D721Med (cell line): ENCODE measurements at places on chromosomes 7 and 10.

- no peak for DNase-seq
Observed at GRCh38 chr10:11520892-11521291, 90.6 kb downstream of the USP6NL start.

DNA sequence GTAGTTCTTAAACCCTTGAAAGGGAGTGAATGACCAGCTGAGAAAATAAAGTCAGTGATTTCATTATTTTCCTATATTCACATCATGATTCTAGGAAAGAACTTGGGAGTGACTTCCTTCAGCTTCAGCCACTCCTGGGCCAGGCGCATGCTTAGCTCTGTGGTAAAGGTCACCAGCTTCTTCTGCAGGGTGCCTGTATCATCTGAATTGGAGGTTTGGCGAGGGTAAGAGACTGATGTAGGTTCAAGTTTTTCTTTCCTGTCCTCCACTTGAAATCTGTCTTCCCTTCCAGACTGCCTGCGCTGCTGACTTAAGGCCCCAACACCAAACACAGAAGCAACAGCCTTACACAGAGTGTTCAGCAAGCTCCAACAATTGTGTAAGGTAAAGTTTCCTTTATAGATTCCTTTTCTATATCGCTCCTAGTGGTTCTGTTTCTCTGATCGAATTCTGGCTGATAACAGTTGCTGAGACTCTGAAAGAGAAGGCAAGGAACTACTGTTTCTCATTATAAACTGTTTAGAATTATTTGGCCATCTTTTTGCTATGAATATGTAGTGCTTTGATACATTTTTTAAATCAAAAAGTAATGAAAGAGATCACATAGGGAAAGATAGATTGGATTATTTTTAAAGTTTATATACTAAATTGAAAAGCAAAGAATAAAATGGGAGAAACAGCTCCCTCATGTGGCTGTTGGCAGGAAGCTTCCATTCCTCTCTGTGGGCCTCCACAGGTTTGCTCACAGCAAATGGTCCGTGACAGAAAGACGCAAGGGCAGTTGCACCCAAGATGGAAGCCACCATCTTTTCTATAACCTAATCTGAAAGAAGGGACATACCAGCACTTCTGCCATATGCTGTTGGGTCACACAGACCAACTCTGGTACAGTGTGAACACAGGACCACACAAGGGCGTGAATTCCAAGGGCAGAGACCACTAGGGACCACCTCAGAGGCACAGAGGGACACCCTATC, 14.0 kb downstream of the GATAD1 start:
- DNase-seq = peak; percentile 45

- DNase-seq = no peak
Observed at GRCh38 chr10:52128056-52128683, 185.9 kb upstream of the DKK1 start.

DNA sequence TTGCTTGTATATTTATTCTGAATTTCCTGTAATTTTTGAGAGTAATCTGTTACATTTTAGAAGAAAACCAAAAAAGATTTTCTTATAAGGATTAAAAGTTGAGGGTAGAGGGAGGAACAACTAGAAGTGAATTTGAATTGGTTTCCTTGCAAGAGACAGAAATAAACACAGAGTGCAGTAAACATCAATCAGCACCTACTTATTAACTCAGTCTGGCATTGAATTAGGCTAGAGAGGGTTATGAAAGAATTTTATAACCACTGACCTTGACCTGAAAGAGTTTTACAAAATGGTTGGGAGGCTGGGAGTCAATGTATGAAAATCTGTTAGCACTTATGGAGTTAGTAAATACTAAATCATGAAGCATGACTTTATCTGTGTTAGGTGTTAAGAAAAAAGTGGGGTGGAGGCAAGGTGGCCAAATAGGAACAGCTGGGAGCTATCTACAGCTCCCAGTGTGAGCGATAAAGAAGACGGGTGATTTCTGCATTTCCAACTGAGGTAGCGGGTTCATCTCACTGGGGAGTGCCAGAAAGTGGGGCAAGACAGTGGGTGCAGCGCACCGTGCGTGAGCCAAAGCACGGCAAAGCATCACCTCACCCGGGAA, 106.5 kb downstream of the PDE1C start:
- DNase-seq = no peak

- no peak for DNase-seq
Observed at GRCh38 chr10:4344492-4344994, 481.5 kb upstream of the AKR1E2 start.

- DNase-seq = no peak
Observed at GRCh38 chr10:3445648-3446047, 273.1 kb upstream of the PITRM1 start.
